ENCODE measurements at places on chromosomes 5 and 9.
A peak's percentile ranks its signal among the peaks of the same experiment; 100 is the strongest.

- no peak for DNase-seq
These were observed 19.3 kb downstream of the CORO2A start for GRCh38 chr9:98173181-98173580.

- no peak for DNase-seq
These were observed 30.2 kb upstream of the NR3C1 start for GRCh38 chr5:143433670-143434069.

GRCh38 chr5:136258463-136258862 is 65.5 kb upstream of the SMIM32 start:
- DNase-seq, result no peak

- no peak for DNase-seq
These were observed 72.3 kb upstream of the STARD4 start for GRCh38 chr5:111584651-111585050.

DNA sequence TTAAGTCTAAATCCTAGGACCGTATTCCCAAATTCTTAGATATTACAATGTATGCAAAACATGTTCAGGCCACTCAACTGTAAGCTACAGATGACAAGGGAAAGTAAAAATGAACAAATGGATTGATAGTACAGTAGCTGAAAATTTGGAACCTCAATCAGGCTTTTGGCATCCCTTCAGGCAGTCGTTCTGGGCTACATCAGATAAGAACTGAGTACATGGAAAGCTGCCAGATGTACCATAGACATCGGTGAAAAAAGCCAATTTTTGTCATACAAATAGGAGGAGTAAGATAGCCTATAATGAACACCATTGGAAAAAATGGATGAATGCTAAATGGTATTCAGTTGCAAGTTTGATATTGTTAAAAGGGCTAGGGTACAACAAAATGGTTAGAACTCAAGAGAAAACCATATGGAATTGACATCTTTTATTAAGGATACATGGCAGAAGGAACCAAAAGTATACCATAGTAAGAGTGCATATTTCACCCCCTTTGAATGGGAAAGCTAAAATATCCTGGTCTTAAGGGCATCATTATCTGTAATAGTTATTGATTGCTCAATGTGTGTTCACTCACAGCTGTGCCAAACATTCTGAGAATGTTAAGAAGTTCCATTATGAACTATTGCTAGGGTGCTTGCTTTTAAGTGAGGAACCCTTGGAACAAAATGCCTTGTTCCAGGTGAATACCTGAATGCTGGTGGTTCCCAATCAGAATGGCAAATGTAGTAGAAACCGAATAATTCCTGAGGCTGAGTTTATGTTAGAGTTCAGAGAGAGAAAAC is 86.4 kb downstream of the NR3C1 start:
- DNase-seq, result no peak

DNA sequence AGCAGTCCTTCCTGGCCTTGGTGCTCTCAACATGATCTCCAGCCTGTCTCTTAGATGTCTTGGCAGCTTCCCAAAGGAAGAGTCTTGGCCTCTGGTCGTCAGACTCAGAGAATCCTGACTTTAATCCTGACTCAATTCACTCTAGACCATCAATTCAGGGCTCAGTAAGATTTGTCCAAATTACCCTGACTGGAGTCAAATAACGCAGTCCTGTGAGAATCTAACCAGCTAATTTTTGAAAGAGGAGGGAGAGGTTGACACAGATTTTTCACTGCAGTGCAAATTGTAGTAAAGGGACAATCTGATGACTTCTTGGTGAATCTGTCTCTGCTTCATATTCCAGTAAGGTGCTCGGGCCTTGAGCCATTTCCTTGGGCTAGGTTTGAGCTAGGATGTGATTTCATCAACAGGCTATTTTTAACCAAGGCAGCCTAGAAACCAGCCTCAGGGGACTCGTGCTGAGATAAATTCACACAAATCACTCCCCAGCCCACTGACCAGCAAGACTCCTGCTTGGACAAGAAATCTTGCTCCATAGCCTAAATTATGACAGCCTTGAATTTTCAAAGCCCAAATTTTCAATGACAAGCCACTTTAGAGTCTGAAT is 257.4 kb downstream of the ENC1 start:
- no peak for DNase-seq

DNA sequence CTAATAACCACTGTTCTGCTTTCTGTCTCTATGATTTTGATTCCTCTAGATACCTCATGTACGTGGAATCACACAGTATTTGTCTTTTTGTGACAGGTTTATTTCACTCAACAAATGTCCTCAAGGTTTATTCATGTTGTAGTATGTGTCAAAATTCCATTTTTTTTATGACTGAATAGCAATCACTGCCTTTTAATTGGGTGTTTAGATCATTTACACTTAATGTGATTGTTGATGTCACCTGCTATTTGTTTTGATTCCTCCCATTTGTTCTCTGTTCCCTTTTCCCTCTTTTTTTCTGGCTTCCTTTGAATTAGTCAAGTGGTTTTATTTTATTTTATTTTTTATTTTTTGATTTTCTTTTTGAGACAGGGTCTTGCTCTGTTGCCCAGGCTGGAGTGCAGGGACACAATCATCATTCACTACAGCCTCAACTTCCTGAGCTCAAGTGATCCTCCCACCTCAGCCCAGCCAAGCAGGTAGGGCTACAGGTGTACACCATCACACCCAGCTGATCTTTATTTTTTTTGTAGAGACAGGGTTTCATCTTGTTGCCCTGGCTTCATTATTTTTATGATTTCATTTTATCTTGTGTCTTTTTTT is 41.6 kb downstream of the LHX3 start:
- DNase-seq, result no peak

DNA sequence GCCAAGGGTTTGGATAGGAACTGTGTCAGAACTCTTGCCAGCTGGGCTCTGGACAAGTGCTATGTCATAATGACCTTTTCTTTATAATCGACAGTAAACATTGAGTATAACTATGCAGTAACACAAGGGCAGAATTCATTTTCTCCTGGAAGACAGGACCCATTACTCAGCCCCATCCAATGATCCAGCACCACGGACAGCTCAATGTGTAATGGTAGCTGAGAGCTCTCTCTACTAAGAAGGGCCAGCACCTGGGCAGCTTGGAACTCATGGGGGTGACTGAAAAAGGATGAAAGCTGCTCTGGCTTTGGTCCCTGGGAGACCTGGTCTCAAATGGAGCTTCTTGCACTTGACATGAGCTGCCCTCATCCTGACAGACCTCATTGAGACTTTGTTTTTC is 347.8 kb downstream of the TRIM32 start:
- DNase-seq, result no peak

- no peak for DNase-seq
These were observed 267.7 kb downstream of the FANCC start for GRCh38 chr9:95049761-95050160.

- DNase-seq, result no peak
These were observed 1.2 kb downstream of the INVS start for GRCh38 chr9:100100146-100100667.

- no peak for DNase-seq
These were observed 3.6 kb upstream of the IL3 start for GRCh38 chr5:132056610-132057497.

GRCh38 chr5:32504989-32505596 is 60.6 kb upstream of the ZFR start:
- DNase-seq, result no peak

DNA sequence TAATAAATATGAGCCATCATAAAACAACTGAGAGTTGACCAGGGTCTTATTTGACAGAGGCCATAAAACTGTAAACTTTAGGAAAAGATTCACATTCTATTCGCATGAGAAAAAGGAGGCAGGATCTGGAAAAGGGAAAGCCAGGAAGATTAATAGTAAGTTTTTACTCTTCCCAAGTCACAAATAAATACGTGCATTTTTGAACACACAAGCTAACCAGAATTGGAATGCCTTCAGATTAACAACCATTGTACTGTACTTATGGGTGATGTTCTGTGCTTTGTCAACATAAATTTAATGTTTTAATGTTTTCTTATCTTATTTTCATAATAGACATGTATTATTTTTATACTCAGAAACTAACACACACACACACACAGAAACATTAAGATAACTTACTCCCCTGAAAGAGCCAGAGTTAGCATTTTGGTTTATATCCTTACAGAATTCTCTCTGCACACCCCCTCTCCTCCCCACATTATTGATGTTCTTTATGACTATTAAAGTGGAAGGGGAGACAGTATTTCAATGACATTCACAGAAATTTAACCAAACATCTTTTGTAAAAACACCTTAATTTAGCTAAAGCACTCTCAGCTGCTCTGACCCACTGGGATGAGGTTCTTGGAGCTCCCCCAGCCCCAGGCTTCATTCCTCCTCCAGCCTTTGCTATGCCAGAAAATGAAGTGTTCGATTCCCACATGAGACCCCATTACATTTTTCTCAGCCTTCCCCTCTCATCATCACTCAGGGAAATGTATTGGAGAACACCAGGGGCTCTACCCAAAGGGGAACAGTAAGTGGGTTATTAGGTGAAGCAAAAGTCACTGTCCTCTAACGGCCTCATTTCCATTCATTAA is 155.5 kb downstream of the ESM1 start:
- no peak for DNase-seq

DNA sequence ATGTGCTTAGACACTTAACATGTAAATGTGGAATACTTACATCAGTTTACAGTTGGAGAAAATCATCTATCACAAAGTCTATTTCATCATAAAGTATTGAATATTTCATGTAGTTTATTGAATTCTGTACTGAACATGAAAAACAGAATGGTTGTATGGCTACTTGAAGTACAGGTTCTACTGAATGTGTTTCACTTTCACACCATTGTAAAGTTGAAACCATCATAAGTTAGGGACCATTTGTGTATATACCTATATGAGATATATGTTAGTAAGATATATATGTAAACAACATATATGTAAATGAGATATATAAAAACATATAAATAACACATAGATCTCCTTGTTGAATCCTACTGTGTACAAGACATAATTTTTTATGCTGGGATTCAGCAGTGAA is 63.0 kb upstream of the TAF11L2 start:
- DNase-seq, result no peak

GRCh38 chr5:146802945-146803522 is 75.5 kb downstream of the PPP2R2B start:
- DNase-seq, result no peak

DNA sequence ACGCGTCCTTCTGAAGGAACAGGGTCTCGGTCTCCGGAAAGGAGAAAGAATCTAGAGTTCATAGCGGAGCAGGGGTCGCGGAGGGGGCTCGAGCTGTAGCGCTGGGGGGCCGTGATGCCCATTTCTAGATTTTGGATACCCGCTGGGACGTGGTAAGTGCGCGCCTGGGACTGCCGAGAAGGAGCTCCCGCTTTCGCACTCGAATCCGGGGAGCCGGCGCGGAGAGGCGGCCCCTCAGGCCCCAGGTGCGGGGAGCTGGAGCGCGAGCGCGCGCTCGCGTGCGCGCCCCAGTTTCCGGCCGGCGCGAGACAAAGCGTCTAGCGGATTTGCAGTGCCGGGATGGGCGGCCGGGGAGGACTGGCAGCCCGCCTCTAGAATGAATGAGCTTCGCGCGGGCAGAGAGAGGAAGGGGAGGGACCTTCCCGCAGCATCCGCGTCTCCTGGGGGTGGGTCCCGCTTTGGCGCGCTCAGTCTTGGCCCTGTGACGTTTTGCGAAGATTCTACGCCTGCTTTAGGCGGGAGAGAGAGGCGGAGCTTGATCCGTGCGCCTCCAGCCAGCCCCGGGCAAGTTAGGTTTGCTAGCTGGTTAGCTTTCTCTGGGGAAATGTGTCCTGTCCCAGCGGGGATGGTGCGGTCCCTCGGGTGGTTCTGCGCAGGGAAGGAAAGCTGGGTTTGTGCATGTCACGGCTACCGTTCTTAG is 1.2 kb downstream of the LMNB1 start:
- peak; percentile 60 for DNase-seq

GRCh38 chr9:4741365-4742089 is 525 bp upstream of the AK3 start:
- no peak for DNase-seq

DNA sequence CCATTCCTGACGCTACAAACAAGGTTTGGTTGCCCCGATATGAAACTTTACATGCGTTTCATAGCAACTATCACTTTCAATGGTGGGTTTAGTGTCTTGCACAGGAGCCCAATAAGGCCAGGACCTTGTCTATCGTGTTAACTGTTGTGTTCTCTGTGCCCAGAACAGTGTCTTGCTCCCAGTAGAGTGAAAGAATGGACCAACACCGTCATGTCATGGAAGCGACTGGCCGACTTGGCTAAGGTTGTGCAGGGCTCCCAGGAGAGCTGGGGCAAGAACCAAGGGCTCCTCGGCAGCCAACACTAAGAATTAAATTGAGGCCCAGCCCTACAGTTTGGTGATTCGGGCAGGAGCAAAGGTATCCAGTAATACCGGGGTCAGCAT is 498 bp upstream of the ARHGEF37 start:
- DNase-seq, result no peak

GRCh38 chr9:109297899-109298298 is 23.0 kb downstream of the EPB41L4B start:
- DNase-seq, result no peak

GRCh38 chr5:63961598-63962161 is 565 bp downstream of the HTR1A start:
- no peak for DNase-seq

DNA sequence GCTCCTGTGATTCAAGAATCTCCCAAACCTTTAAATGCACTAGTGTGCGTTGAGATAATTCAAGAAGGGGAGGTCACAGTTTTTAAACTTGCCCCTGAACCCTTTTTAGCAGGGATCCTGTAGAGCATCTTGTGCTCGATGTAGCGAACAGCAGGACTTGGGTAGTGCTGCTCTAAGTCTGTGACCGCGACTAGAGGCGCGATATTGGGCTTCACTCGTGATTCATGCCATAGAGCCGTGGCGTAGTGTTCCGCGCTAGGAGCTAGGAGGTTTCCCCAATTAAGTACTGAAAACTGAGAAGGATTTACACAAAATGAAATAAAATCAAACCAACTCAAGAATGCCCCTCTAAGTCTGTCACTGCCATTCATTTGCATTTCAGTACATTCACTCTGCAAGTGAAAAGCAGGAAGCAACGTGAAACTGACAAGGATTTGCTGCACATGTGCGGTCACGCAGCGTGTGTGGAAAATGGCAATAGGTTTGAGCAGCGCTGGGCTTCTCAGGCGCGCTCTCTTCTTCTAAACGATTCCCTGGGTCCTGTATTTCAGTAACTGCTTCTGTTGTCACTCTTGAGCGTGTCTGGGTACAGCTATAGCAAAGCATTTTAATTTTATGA is 1135.9 kb upstream of the WWC1 start:
- DNase-seq, result no peak

- no peak for DNase-seq
These were observed 144.8 kb upstream of the PIK3R1 start for GRCh38 chr5:68070591-68071281.

GRCh38 chr9:108468364-108468763 is 387.4 kb downstream of the ACTL7B start:
- DNase-seq, result no peak

GRCh38 chr5:180823346-180823745 is 20.7 kb upstream of the MGAT1 start:
- DNase-seq, result no peak

- no peak for DNase-seq
These were observed 283.2 kb downstream of the SH3GL2 start for GRCh38 chr9:17862101-17862500.

- no peak for DNase-seq
These were observed 6.0 kb downstream of the UGCG start for GRCh38 chr9:111902391-111903139.

GRCh38 chr5:179294891-179295777 is 50.1 kb downstream of the ADAMTS2 start:
- no peak for DNase-seq

Measured in cerebellar nuclear complex (tissue), 1 donor.